Fibroblast of skin of abdomen (primary cell): ENCODE measurements at places on chromosomes 3 and 15.

GRCh38 chr3:2851361-2851760 lies 258.8 kb downstream of the IL5RA start:
- no peak for DNase-seq

DNA sequence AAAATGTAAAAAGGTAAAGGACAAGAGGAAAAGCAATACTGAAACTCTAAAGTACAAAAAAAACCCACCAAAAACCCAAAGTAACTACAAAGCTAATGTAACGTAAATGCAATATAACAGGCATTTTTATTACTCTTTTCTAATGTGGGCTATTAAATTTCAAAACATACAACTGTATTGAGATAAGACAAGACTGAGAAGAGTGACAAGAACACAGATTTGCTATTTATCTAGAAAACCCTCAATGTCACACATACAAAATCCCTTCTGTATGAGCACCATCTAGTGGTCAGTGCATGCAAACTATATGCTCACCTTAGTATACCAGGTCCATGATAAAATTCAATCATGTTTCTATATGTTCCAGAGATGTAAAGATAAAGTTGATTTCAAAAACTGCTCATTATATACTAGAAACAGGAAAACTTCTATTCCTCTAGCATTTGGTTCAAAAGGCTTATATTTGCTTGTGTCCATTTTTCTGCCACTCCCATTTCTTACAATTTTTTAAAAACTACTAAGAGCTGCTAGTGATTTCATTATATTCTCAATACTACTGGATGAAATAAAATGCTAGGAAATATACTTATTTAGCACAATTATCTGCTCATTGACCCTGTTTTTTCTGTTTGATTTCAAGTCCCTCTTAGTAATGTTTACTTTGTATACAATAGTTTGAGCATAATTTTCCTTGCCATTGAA lies 111.4 kb downstream of the DLG1 start:
- peak; percentile 53 for DNase-seq

- DNase-seq: no peak
Measured at GRCh38 chr15:55738715-55739114, 4.2 kb downstream of the PRTG start.

GRCh38 chr3:169552533-169552932 lies 111.0 kb downstream of the MECOM start:
- no peak for DNase-seq

DNA sequence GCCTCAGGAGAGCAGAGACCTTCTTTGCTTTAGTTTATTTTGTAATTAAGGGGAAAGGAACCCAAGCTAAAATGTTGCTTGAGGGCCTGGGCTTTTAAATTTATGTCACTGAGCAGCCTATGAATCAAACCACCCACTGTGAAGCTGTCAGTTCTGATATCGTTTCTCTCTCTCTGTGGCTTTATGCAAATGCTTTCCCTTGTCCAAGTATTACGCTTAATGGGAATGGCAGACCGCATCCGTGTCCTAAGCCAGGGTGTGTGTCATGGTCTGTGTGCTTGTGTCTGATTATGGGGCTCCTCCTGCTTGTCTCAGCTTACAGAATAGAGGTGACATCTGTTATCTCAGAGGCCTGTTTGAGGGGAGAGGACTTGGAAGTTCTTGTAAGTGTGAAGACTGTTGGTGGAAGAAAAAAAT lies 82.4 kb downstream of the EBLN2 start:
- DNase-seq: peak; percentile 71

DNA sequence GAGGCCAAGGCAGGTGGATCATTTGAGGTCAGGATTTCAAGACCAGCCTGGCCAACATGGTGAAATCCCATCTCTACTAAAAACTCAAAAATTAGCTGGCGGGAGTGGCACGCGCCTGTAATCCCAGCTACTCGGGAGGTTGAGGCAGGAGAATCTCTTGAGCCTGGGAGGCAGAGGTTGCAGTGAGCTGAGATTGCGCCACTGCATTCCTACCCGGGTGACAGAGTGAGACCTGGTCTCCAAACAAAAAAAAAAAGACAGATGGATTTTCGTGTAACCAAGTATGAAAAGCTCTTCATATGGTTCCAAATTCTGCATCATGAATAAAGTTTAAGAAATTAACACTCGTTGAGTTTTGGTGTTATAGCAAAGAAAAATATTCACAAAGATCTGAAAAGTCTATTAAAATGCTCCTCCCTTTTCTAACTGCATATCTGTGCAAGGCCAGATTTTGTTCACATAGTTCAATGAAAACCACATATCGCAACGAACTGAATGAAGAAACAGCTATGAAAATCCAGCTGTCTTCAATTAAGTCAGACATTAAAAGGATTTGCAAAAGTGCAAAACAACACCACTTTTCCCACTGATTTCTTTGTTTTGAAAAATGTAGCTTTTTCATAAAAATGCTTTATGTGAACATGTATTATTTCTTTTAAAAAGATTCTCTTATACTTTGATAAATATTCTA lies 23.8 kb upstream of the FBLN2 start:
- peak; percentile 81 for DNase-seq

GRCh38 chr15:88036154-88036839 lies 220.2 kb downstream of the NTRK3 start:
- DNase-seq: no peak

DNA sequence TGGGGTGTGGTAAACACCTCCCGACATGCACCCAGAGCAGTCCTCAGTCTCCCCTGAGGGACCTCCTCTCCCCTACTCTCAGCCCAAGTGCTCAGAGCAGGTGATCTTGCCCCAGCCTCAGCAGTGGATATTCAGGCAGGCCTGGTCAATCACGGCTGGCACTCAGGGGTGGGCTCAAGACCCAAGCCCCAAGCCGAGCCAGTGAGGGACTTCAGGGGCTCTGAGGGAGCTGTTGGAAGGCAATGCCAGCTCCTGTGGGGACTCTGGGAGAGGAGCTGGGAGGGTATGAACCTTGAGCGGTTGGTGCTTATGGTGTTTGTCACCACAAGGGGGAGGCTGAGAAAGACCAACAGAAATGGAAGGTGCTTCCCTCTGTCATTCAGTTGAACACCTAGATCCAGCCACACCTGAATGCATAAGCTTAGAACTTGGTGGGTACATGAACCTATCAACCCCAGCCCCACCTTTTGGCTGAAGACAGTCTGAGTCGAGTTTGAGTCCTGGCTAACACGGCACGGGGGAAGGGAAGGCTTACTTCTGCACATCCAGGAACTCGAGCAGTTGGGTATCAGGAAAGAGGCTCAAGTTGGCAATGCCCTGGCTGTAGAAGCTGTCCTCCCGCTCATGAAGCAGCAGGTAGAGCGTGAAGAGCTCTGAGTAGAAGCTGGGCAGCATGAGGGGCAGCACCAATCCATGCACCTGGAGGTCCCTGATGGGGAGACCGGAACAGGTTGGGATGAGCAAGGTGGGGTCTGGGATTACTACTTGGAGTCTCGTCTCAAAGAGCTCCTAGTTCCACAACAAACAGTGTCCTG lies 19.2 kb downstream of the ALS2CL start:
- DNase-seq: no peak

GRCh38 chr3:171748064-171748924 lies 62.0 kb downstream of the PLD1 start:
- DNase-seq: no peak

- no peak for DNase-seq
Measured at GRCh38 chr15:47961401-47962090, 159.2 kb upstream of the SLC24A5 start.

DNA sequence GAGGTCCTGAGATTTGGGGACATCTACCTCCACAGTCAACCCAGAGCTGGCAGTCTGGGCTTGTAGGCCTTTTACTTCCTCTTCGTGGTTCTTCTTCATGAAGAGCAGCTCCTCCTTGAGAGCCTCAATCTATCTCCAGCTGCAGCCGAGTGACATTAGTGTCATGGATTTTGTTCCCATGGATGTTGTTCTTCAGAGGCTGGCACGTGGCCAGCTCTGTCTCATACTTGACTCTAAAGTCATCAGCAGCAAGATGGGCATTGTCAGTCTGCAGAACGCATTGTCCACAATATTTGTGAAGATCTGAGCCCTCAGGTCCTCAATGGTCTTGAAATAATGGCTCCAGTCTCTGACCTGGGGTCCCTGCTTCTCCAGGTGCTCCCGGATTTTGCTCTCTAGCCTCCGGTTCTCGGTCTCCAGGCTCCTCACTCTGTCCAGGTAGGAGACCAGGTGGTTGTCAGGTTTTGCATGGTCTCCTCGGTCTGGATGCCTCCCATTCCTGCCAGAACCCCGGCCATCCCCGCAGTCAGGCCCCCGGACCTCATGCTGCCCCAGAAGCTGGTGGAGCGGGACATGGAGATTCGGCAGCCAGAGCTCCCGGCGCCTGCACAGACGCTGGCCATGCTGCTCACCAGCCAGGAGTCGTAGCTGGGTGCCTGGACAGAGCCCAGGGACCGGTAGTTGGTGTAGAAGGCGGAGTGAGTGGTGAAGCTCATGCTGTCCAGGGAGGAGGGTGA lies 3.4 kb upstream of the CCNL1 start:
- DNase-seq: no peak

DNA sequence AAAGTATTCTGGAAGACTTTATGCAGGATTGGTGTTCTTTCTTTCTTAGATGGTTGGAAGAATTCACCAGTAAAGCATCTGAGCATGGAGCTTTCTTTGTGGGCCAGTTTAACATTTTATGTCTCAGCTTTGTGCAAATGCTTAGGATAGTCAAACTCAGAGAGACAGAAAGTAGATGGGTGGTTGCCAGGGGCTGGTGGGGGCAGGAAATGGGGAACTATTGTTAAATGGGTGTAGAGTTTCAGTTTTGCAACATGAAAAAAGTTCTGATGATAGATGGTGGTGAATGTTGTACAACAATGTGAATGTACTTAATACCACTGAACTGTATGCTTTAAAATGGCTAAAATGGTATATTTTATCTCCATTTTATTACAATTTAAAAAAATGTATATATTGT lies 24.8 kb downstream of the SPCS1 start:
- DNase-seq: no peak

- peak; percentile 48 for DNase-seq
Measured at GRCh38 chr3:177802151-177802900, 605.0 kb upstream of the TBL1XR1 start.

- no peak for DNase-seq
Measured at GRCh38 chr3:25462495-25462894, 34.4 kb downstream of the RARB start.

DNA sequence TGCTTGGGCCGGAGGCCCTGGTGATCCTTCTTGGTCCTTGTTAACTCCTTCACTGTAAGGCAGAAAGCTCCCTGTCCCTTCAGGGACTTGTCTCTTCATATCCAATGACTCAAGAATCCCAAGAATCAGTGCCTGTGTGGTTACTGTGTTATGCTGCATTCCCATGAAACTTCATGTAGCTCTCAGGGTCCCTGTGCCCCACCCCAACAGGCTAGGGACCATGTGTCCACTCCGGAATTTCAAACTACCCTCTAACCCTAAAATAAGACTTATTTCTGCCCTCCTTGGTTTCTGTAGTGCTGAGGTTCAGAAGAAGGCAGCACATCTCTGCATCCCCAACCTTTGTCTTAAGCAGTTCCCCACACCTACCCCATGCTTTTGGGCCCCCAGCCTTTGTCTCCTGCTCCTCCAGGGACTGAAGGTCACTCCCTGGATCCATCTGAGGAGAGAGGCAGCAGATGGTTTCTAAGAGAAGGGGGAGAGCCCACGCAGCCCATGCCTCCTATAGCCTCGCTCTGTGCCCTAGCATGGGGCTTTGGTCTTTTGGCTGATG lies 531 bp upstream of the MAP1A start:
- peak; percentile 78 for DNase-seq

DNA sequence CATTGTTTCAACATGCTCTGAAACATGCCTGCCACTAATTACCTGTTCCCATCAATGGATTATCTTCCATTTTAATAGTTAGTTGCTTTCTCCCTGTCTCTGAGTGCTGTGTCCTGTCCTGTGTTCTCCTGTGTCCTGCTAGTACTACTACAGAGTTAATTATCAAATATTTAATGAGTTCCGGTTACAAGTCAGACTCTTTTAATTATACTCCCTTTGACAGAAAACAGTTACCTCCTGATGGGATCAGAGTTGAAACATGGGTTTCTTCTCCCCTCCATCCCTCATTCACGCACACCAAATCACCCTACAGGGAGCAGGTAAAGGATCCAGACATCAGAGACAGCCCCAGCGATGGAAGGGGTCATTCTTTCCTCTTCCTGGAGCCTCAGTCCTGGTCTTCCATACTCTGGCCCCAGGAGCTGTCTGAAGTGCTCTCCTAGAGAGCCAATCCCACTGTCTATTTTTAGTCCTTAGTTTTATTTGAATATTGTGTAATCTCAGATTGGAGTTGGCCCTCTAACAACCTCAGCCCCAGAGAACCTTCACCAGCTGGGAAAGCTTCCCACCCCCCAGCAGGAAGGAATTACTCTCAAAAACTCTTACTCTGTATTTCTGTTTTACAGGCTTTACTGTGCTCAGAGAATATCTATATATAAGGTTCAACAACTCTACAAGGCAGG lies 137.0 kb upstream of the C2CD4B start:
- peak; percentile 59 for DNase-seq

DNA sequence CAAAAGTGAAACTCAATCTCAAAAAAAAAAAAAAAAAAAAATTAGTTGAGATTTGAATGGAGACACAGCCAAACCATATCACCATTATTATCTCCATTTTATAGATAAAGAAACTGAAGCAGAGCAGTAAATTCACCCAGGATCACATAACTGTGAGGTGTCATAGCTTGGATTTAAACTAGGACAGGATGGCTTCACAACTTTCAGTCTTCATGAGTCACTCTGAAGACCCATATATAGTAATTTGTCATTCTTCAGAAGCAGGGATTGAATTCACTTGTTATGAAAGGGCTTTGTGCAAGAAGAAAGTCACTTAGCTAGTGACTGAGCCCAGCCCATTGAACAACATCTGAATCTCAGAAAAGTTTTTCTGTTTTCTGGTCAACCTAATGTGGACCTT lies 60.5 kb upstream of the LRIG1 start:
- peak; percentile 31 for DNase-seq
